ENCODE measurements at places on chromosomes 3 and 15.

DNA sequence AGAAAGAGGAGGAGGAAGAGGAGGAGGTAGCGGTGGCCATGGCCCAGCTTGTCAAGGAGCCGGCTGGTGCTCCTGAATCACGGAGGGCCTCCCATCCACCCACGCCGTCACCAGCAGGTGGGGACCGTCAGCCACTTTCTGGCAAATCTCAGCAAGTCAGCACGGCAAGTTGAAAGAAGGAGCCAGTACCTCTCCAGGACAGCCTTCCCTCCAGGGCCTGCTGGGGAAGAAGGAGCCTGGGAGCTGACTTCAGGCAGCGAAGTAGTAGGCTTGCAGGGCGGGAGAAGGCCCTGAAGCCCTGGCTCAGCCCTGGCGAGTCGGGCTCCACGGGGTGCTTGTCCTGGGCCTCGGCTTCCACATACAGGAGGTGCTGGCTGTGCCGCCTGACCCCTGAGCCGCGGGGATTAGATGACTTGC is 99.2 kb upstream of the TRPM1 start:
- peak; percentile 43 for DNase-seq

DNA sequence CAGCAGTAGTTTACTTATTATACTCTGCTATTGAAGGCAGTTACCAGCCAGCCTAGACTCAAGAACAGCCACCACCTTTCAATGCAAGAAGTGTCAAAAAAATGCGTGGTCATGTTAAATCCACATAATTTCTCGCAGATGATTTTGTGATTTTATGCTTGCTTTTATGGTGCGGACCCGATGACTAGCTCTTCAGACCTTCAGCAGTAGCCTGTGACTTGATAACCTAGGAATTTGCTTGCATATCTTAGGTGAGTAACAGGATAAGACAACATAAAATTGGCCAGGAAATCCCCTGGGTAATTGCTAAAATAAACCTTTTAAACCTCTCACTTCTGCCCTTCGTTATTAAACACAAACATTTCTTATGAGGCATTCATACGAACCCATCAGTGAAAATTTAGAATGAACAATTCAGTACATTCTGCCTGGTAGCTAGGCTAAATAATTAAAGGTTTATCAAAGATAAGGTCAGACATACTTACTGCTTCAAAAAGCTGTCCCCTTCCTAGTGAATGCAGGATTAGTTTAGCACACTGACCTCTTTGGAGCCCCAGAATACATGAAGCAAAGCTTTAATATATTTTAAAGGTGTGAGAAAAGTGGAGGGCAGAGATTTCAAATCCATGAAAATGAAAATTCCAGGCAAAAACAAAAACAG is 798.8 kb downstream of the OTOL1 start:
- DNase-seq = no peak

DNA sequence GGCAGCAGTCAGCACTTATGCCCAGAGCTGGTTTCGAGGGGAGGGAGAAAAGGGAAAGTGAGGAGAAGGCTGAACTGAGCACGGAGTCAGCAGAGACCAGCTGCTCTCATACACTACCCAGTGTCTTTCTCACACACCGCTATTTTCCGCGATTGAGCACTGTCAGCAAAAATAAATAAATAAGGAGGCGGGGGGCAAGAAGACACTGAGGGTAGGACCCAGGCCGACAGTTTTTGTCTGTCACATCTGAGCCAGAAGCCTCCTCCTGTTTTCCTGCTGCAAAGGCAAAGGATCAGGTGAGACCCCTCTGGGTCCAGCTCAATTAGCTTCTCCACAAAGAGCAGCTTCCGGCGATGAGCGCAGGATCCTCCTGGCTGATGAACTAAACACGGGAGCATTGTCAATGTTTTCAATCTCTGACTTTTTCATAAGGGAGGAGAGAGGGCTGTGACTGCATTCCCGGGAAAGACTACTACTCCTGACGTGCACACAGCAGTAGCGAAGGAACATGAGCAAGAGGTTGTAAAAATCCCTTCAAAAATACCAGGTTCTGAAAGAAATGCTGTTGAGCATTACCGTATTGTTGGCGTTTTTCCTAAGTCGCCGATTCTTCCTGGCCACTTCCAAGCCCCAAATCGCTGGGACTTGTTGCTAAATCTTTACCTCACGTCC is 1.3 kb downstream of the FRMD5 start:
- DNase-seq = no peak

DNA sequence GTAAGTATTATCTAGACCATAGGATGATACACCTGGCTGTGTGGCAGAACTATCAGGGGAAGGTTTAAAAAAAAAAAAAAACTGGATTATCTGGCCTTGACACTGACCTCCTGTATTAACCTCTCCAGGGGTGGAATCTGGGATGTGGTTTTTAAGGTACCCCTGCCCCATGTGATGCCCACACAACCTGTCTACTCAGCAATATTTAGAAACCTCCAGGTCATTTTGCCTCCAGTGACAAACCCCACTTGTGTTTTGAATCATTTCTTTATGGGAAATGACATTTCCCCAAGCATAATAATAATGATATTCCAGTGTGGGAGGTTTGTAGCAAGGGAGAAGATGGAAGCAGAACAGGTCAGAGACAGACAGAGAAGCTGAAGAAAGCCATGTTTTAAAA is 179.1 kb downstream of the RSL24D1 start:
- no peak for DNase-seq

DNA sequence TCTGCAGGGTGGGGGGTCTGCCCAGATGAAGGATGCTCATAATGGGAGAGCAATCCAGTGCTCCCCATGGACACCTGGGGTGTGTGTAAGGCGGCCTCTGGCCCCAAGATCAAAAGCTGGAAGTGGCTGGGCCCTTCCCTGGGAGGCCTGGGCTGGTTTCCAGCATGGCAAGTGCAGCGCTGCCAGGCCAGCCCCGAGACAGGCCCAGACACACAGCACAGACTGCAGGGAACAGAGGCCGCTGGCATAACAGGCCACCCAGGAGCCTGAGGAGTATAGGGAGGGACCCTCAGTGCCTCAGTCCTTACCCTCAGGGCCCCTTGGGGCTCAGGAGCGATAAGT is 10.0 kb downstream of the ITPKA start:
- no peak for DNase-seq

- DNase-seq = no peak
These were observed 557.6 kb upstream of the ADAMTS9 start for GRCh38 chr3:65245133-65246063.
